ENCODE measurements at places on chromosomes 12 and 14.

- no peak for DNase-seq
These were observed 34.9 kb upstream of the JDP2 start for GRCh38 chr14:75392686-75393641.

- DNase-seq = no peak
These were observed 3.3 kb upstream of the C12orf71 start for GRCh38 chr12:27085654-27086053.

DNA sequence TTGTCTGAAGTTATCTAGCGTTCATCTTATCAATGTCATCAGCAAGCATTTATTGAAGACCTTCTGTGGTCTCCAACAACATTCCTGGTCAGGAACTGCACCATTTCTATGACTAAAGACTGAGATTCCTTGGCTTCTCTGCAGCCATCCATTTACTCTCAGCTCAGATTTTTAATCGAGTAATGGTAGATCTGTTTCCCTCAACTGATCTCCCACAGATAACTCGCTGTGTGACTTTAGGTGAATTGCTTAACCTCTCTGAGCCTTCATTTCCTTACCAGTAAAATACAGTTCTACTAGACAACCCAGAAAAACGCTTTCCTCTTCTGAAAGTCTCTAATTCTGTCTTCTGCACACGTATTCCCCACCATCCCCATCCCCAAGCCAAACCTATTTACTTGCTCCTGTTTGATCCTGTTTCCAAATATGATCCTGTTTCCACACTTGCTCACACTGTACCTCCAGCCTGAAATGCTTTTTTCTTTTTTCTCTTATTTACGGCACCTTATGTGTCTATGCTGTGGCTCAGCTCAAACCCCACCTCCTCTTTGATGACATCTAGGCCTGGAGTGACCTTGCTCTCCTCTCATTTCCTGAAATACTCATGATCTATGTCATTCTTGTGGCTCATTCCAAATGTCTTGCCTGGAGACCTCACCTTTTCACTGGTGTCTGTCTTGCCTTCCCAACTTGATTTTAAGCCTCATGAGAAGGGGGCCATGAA is 21.8 kb downstream of the PLXNC1 start:
- peak; percentile 56 for DNase-seq

GRCh38 chr12:27769142-27769673 is 10.8 kb upstream of the KLHL42 start:
- peak; percentile 19 for DNase-seq

DNA sequence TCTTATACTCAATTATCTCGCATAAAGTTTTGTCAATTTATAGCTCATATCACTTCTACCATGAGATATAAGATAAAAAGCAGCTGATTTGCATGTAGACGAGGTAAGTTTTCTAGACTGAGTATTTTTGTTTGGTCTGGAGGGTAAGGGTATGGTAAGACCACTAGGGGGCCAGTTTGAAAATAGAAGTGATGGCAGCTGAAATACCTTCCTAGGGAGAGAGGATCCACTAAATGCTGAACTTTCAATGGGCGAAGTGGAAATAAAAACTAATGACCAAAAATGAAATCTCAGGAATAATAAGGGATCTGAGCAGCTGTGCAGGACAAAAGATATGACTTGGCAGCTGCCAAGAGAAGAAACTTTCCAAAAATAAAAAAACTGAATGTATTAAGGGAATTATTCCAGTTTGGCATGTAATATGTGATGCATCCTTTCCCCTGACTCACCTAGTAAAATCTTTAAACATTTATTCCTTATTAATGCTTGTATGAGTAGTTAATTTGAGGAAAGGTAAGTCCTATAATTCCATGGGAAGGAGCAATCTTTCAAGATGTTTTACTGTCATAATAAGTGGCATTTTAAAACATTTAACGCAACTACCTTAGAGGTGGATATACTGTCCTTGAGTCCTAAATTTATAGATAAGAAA is 754.5 kb downstream of the C12orf50 start:
- DNase-seq = peak; percentile 26

DNA sequence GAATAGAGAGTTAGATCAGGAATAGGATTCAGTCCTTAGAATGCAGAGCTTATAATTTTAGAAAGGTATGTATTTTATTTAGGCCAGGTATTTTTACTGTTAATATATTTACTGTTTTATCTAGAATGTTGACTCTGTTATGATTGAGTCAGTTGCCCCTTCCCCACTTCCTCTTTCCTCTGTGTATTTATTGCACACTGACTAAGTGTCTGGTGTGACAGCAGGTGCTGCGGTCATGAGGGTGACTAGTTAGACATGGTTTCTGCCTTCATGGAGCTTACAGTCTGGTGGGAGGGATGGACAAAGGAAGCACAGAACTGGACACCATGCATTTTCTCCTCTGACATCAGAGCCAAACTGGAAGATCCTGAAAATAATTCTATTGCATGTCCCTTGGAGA is 159.8 kb downstream of the CACNA1C start:
- no peak for DNase-seq

- no peak for DNase-seq
These were observed 74.8 kb downstream of the PAPOLA start for GRCh38 chr14:96576937-96577336.

DNA sequence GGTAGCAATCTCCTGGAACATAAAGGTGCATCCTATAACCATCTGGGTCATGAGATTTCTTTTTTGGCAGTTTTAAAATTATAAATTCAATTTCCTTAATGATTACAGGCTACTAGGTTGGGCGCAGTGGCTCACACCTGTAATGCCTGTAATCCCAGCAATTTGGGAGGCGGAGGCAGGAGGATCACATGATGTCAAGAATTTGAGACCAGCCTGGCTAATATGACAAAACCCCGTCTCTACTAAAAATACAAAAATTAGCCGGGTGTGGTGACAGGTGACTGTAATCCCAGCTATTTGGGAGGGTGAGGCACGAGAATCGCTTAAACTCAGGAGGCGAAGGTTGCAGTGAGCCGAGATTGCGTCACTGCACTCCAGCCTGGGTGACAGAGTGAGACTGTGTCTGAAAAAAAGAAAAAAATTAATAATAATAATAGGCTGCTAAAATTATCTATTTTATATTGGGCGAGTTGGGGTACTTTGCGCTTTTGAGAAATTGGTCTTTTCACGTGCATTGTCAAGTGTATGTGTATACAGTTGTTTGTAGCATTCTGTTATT is 17.2 kb upstream of the ARF6 start:
- no peak for DNase-seq

DNA sequence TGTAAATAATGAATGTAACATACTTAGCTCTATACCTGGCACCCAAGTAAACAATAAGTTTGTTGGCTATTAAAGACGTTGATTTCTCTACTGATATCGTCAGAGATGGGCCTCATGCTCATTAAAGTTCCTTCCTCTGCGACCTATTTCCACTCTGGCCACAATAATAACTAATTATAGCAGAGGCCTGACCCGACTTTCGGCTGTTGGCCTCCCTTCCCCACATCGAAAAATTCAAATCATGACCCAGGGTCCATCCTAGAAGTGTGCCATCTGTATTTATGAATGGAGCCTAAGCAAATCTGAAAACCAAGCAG is 321 bp upstream of the USP30 start:
- no peak for DNase-seq

DNA sequence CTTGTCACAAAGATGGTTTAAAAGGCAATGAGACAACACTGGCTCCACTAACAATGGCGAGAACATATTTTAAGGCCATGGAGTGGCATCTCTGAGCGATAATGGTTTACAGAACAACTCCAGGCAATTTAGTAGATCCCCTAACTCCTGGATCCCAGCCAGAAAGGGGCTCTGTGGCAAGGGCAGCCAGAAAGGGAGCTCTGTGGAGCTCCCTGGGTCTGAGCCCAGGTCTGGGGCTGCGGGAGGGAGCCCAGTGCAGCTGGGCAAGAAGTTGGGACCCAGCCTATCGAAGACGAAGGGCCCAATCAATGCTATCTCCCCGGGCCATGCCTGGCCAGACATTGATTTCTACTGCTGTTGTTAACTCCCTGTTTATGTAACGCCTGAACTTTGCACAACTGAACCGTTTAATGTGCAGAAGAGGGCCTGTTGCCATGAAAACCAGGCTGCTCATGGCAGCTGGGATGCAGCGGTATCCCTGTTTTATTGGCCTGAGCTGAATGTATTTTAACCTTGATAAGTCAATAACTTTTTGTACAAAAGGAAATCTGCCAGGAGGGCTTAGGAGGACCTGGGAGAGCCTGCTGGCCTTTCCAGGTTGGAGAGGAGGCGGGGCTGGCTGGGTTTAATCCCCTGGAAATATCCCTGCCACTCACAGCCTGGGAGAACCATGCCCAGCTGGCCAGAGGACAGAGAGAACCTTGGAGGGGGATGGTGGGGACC is 6.7 kb upstream of the FAM222A start:
- DNase-seq = no peak

DNA sequence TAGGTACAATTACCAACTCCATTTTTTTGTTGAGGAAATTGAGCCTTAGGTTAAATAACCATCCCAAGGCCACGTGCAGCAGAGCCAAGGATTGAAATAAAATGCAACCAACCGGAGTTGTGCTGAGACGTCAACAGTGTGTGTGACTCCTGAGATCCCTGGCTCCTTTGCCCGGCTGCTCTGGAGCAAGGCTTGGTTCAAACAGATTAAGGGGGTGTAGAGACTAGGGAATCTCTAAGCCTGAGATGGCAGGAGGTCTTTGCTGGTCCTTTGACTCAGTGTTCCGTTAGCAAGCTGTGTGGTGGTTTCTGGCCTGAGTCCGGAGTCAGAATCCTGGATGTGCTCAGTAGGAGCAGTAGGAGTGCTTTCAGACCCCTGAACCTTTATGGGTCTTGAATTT is 1.4 kb upstream of the SLC8A3 start:
- DNase-seq = no peak

DNA sequence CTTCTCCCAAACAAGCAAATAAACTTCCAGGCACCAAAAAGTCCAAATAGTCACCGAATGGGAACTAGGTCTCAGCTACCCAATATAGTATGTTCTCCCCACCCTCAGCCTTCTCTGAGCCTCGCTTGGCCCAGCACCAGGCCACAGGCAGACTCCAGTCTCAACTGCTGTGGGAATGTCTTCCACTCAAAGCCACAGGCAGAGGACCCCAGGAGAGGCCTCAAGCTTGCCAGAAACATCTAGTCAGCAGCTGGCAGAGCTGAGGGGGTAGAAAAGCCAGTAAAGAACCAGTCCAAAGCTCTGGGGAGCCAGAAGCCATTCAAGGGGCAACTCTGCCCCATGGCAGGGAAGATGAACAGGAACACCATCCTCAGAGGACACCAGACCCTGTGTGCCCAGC is 41.8 kb downstream of the FMNL3 start:
- DNase-seq = peak; percentile 37

DNA sequence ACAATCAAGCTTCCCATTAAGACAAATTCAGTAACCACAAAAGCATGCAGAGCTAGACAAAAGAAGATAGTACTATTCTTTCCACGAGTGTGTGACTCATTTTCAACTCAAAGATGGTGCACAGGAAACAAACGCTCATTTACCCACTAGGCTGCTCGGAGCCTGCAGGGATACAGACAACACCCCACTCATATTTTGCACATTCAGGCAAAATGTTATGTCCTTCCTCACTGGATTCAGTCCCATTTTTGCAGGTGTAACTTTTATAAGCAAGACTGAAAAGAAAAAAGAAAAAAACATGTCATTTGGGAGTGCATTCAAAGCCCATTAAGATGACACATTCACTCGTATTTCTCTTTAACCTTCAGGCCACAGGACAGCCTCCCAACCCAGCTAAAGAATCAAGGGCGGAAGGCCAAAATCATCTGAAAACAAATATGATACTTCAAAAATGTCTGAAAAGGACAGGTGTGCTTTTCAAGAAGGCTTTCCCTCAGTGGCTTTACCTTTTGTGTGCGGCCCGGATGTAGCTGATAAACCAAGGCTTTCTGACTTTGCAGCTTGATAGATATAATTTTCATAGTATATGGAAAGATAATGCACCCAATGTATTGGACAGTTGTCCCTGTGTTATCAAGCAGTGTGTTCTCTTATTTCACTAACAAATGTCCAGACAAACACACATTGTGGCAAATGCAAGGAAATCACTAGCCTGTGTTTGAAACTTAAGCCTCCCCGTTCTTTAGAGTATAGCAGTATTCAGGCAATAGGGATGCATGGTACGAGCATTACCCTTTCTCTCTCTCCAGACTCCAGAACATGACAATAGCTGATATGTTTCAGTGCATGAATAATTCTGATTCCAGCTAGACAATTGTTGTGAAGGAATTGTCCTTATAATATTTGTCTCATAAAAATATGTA is 147.8 kb upstream of the KRR1 start:
- DNase-seq = peak; percentile 85

- DNase-seq = no peak
These were observed 15.5 kb upstream of the ANO4 start for GRCh38 chr12:100778967-100779590.

DNA sequence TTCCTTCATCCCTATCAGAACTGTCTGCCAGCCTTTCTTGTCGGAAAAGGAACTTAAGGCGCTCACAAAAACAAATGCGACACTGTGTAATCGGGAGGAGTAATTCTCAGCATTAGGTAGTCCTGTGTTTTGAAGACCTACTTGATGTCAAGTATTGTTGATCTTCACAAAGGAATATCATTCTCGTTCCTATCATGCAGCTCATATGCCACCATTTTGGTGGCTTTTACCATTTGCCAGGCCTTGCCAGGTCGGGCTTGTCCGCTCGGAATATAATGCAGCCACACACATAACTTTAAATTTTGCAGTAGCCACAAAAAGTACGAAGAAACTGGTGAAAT is 903 bp upstream of the PPP4R3A start:
- DNase-seq = no peak

DNA sequence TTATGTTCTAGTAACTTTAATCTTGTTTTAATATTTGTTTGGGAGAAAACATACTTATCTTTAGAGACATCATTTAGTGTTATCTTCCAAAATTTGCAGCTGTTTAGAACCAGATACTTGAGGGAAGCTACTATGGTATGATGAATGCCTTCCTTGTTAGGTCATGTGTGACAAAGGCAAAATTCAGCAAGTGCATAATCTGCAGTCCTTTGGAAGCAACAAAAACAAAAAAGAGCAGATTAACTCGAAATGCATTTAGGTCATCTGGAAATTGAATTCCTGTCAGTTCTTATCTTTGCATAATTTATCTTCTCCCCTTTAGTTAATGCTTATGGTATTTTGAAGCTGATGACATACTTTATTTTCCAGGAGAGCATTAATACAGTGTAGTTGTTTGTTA is 3.5 kb downstream of the FBXO34 start:
- DNase-seq = peak; percentile 47

DNA sequence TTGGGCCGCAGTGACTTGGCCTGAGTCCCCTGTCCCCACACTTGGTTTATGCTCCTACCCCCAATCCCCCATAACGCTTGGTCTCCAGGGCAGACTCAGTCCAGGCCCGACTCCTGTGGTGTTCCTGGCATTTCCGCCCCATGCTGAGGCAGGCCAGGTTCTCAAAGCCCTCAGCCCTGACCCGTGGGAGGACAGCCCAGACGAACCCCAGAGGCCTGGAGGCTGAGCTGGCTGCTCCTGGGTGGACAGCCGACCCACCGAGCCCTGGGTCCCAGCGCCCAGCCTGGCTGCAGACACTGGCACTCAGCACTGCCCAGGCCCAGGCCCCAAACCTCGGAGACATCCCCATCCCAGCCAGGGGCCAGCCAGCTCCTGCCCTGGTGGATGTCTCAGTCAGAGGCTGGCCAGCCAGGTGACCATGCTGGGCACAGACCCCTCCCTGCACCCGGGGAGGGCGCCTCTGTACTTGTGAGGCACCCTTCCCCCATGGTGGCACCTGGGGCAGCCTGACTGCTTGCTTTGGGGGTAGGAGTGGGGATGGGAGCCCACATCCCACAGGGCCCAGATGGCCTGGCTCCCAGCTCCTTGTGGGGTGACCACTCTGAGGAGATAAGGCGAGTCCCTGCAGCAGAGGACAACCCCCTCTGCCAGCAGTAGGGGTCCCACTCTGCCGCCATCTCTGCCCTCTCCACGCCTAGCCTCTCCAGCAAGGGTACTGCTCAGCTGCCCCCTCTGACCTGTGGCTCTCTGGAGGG is 1.4 kb downstream of the PLD4 start:
- no peak for DNase-seq
